Left ventricle myocardium inferior (tissue), 1 donor: ENCODE measurements at places on chromosomes 4 and X. TPM values are rescaled to one million over a fixed set of nuclear protein-coding genes. Genes with fewer than 3 reads are reported as not detected.

ZNF157 gene
- not detected for total RNA-seq

CSAG3 gene
- total RNA-seq = not detected

GRCh38 chr4:8917868-8918783, 46.5 kb upstream of the HMX1 start:
- peak; percentile 44 for DNase-seq
- no peak overlapping the region for H3K4me3 ChIP-seq
- H3K36me3 ChIP-seq = no peaks in the 10 kb centered on the region
- H3K4me1 ChIP-seq = no peaks in the 10 kb centered on the region
- peaks cover 92% of the 10 kb centered on the region for H3K27me3 ChIP-seq

DNA sequence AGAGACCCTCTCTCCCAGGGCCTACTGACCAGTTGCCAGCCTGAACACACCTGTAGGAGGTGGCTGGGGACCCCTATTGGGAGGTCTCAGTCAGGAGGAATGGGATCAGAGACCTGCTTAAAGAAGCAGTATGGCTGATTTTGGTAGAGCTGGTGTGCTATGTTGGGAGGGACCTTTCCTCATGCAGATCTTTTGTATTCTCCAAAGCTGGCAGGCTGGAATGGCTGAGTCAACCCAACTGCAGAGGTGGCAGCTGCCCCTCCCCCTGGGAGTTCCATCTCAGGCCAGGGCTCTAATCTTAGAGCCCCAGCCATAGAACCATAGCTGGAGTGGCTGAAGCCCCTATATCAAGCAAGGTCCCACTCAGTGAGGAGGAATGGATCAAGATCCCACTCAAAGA, 279.3 kb upstream of the BMP3 start:
- no peaks in the 10 kb centered on the region for H3K27me3 ChIP-seq
- H3K27ac ChIP-seq = no peak overlapping the region

DNA sequence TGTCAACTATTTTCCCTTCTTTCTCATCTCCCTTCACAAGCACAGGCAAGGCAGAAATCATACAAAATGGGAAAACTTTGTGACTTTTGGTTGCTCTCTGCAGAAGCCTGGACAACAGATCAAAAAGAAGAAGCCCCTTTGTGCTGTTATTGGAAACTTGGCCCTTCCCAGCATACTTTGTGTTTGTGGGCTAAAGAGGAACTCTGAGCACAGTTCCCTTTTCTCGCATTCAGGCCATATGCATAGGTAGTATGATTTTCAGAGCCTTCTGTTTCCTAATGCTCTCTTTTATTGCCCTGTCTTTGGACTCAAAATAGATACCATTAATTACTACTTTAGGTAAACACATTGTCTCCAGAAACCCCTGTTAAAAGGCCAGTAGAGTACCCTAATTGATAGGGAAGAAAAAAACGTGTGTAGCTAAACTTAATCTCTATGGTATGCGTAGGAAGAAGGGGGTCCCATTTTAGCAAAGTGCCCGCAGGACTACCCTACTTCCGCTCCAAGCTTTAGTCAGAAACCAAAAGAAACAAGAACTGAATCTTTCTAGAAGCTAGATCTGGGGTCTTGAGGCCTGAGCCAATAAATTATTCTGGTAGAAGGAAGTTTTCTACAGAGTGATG, 26.6 kb downstream of the VSIG4 start:
- H3K4me3 ChIP-seq = no peak overlapping the region
- no peaks in the 10 kb centered on the region for H3K4me1 ChIP-seq
- H3K36me3 ChIP-seq = no peaks in the 10 kb centered on the region
- DNase-seq = no peak
- H3K27ac ChIP-seq = peak overlapping the region; percentile 30
- no peaks in the 10 kb centered on the region for H3K27me3 ChIP-seq

GRCh38 chr4:2923668-2924173, 39.5 kb downstream of the NOP14 start:
- DNase-seq = no peak
- H3K4me1 ChIP-seq = peaks cover 20% of the 10 kb centered on the region
- no peak overlapping the region for H3K27ac ChIP-seq
- peaks cover 91% of the 10 kb centered on the region for H3K36me3 ChIP-seq
